Transverse colon (tissue), 4 donors: ENCODE measurements at places on chromosomes 1 and 21.

DNA sequence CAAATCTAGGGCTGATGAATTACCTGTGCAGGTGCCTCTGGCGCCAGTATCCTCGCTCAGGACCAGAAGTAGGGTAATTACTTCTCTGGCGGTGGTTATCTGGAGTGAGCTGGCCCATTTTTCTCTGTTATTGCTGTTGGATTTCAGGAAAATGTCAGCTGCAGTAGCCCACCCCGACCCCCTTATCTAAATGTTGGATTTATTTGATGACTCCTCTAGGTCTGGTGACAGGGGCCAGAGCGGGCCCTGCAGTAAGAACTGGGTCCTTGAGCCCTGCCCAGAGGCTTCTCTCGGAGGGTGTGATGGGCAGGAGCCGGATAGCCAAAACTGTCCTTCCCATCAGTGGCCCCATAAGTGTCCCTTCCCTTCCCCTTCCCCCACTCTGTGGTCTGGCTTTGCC is 384.3 kb downstream of the PTPRU start:
- no peak for DNase-seq

GRCh38 chr1:90761156-90761555 is 44.1 kb upstream of the BARHL2 start:
- no peak for DNase-seq

DNA sequence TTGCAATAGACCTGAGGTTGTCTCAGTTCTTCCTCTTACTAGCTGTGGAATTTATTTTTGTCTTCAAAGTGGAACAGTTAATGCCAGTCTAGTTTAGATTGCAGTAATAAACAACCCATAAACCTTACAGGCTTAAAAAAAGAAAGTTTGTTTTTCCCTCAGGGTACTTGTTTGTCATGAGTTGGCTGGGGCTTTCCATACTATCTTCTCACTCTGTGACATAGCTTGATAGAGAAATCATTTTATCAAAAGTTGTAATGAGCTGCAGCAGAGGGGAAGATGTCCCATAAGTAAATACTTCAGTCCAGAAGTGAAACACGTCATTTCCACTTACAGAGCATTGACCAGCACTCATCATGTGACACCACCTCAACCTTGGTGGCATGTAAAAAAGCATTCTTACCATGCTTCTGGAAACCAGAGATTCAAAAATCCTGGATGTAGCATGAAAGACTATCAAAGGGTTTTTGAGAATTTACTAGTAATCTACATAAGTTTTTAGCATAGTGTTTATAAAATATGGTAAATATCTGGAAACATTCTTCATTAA is 62.8 kb upstream of the COL11A1 start:
- no peak for DNase-seq

DNA sequence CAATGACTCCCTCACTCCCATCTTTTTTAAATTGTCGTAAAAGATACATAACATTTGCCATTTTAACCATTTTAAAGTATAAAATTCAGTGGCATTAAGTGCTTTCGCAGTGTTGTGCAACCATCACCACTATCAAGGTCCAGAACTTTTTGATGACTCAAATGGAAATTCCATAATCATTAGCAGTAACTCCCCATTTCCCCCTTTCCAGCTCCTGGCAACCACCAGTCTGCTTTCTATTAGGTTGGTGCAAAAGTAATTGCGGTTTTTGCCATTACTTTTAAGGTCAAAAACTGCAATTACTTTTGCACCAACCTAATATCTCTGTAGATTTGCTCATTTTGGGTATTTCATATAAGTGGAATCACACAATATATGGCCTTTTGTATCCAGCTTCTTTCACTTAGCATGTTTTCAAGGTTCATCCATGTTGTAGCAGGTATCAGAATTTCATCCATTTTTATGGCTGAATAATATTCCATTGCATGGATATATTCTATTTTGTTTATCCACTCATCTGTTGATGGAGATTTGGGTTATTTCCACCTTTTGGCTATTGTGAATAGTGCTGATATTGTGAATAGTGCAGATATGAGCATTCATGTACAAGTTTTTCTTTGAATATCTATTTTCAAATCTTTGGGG is 159.7 kb downstream of the HIVEP3 start:
- no peak for DNase-seq

- DNase-seq = no peak
Measured at GRCh38 chr1:182340233-182341058, 51.1 kb downstream of the GLUL start.

DNA sequence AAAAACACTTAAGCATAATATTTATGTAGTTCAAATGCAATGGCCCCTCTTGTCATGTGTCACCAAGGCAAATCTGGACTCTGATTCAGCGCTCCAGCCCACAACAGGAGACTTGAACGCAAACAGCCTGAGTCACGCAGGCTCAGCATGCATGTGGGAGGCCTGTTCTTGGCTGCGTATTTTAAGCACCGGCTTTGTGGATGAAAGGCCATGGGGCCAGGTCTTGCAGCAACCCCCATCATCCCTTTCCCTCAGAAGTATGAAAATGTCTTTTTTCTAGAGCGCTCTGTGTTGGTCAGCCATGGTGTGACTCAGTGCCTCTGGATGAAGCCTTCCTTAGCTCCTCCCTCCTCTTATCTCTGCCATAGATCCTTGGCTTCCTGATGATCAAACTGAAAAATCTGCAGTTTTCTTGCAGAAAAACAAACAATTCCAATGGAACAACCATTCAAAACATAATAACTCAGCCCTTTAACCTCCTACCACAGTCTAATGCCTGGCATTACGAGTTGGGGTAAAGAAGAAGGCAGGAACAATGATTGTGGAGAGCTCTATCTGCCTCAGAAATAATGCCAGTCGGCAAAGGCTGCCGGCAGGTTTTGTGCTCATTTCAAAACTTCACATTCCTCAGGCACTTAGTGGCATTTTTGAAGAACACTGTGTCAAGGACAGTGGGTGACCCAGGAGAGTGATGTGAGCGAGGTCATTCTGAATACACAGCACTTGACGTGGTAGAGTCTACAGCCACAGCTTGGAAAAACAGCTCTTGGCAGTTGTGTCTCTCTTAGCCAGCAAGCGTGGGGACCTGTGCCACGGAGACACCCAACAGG is 167.5 kb downstream of the CLIC6 start:
- DNase-seq = peak; percentile 46

- DNase-seq = no peak
Measured at GRCh38 chr1:156437037-156437867, 63.3 kb downstream of the MEF2D start.

GRCh38 chr1:92755541-92756461 is 29.1 kb downstream of the EVI5 start:
- DNase-seq = no peak

- peak; percentile 18 for DNase-seq
Measured at GRCh38 chr21:35044128-35044527, 5.0 kb downstream of the RUNX1 start.

DNA sequence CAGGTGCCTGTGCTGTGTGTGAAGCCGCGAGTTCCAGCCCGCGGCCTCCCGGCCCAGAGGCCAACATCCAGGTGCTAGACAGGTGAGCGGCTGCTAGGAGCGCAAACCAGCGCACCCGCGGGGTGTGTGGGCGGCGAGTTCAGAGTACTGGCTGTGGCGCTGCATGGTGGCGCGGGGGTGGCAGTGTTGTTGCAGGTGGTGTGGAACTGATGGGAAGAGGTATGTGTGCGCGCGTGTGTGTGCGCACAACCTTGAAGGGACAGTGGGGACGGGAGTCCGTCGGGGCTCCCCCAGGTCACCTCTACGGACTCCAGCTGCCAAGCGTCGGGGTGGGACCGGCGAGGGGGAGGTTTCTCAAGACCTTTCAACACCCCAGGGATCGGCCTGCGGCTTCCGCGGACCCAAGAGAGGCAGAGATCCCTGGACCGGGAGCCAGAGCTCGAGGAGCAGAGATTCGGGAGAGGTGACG is 433 bp upstream of the DMBX1 start:
- DNase-seq = peak; percentile 16

DNA sequence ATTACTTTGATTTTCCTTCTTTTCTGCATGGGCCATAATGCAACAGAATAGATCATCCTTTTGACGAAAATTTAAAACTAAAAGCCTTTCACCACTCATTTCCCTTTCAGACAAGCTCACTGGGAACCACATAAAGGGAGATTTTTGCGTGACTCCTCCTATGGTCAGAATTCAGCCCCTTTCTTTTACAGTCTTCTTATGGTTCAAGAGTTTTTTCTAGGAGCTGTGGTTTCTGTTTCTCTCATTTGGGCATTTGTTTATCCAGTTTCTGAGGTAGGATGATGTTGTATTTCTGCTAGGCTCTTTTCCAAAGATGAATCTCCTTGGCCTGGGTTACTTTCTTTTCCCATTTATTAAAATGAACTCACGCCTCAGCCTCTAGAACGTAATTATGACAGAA is 16.9 kb downstream of the RGS1 start:
- DNase-seq = no peak

DNA sequence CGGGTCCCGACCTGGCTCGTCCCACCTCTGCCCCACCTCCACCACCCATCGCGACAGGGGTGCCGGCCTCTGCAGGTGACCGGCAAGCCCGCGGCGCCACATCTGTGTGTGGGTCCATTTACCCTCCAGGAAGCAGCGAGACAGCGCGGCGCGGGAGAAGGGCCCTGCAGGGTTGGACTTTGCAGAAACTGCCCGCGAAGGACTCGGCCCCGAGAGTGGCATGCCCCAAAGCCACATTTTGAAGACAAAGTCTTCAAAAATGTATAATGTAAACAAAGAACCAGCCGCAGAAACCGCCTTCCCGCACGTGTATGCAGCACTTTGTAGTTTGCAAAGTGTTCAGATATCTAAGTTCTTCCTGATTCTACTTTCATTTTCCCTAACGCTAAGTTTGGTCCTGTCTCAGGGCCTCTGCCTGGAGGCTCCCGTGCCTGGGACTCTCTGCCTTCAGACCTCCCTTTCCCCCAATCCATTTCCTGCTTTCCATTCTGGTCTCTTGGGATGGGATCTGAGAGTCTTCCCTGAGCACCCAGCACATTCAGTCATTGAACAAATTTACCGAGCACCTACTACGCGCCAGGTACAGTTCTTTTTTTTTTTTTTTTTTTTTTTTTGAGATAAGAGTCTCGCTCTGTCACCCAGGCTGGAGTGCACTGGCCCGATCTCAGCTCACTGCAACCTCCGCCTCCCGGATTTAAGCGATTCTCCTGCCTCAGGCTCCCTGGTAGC is 524 bp upstream of the TMCO4 start:
- DNase-seq = peak; percentile 65

- DNase-seq = no peak
Measured at GRCh38 chr1:51000160-51000559, 30.1 kb downstream of the CDKN2C start.

- DNase-seq = peak; percentile 53
Measured at GRCh38 chr1:156750711-156751450, 594 bp downstream of the HDGF start.

- DNase-seq = no peak
Measured at GRCh38 chr21:15992171-15992570, 262.4 kb downstream of the USP25 start.

- DNase-seq = no peak
Measured at GRCh38 chr1:146012703-146013558, 8.6 kb downstream of the HJV start.

DNA sequence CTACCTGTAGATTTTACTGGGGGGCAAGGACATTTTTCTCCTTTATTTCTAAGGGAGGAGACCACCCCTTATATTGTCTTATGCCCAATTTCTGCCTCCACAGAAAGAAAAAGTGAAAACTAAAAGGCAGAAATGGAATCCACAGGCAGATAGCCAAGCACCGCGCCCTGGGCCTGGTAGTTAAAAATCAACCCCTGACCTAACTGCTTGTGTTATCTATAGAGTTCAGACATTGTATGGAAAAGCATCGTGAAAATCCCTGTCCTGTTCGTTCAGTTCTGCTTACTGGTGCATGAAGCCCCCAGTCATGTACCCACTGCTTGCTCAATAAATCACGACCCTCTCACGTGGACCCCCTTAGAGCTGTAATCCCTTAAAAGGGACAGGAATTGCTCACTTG is 33.7 kb upstream of the IL6R start:
- DNase-seq = peak; percentile 67

DNA sequence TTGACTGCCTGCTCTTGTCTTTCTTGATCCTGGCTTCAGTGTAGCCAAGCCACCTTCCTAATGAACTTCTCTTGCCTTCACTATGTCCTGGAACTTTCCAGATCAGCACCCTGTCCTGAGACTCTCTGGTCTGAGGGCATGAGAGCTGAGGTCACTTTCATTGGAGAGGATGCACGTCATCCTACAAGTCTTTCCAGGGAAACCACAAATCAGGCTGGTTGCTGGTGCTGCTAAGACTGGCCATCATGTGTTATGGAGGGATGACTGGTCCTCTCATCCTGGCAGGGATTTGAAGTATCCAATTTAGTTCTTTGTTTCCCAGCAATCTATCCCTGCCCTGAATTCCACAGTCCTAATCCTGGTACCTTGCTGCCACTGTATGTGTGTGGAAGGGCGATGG is 228.6 kb downstream of the GPATCH2 start:
- no peak for DNase-seq

- no peak for DNase-seq
Measured at GRCh38 chr1:92655197-92655801, 129.6 kb downstream of the EVI5 start.

DNA sequence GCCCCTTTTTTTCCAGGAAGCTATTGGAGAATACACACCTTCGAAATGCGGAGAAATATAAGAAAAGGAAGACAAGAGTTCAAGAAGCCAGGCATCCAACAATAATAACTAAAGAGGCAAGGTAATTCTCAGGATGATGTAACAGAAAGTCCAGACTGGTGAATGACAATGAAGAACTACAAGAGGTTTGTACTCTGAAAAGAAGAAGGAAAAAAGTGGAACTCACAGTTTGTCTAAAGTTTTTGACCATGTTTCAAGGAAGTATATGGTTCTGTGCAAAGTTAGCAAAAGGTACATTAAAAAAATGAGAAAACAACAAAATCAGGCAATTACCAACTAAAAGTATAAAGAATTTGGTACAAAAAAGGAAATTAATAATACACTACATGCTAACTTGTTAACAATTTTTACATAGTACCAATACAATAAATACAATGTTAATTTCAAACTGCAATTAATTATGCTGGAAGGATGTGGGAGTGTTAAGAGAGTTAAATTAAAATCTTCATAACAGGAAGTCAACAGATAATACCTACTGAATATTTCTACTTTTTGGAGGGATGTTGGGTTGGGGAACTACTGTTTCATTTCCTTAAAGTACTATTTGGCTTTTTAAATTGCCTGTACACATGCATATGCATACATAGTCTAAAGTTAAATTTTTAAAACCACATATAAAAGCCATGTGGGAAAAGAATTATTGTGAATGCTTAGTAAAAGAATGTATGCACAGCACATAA is 12.9 kb upstream of the CD55 start:
- no peak for DNase-seq

DNA sequence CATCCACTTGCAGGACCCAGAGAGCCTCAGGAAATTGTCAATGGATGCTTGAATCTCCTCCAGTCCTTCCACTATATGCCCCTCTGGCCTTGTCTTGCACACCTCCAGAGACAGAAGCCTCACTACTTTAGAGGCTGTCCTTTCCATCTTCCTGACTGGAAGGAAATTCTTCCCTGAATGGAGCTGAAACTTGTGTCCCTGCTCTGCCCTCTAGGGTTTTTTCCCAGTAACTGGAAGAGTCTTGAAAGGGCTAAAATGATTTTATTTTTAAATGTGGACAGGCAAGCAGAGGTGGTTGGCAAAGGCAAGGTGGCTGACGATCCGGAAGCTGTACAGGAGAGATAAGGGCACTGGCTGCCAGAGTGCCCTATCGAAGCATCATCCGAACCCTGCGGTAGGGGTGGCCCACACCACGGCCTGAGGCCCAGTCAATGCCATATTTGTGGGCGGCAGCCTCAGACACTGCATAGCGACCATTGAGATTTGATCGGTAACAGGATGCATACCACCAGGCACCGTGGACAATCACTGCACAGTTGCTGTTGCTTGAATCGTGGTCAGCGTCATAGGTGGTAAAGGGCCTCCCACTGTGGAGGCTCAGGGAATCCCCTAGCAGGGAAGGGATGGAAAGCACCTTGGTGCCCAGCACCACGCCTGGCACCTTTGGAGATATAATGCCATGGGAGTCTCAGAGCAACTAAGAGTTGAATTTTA is 2.3 kb upstream of the MAP3K6 start:
- DNase-seq = no peak
